T-helper 2 cell treated with Interferon-gamma antibody and Interleukin-4, amounts not matched to agents 5 μg/mL and 100 μg/mL, for 36 hours (primary cell): ENCODE measurements at places on chromosomes 12 and 14.

GRCh38 chr12:96194971-96195844 is 1.0 kb downstream of the ELK3 start:
- H3K36me3 ChIP-seq, result peaks cover 11% of the 10 kb centered on the region
- peak overlapping the region; percentile 94 for H3K4me3 ChIP-seq
- H3K27me3 ChIP-seq, result no peaks in the 10 kb centered on the region
- H3K4me1 ChIP-seq, result peaks cover 50% of the 10 kb centered on the region
- DNase-seq, result peak; percentile 82
- H3K27ac ChIP-seq, result peak overlapping the region; percentile 93

- H3K27me3 ChIP-seq, result peaks cover 12% of the 10 kb centered on the region
- no peaks in the 10 kb centered on the region for H3K36me3 ChIP-seq
- peak overlapping the region; percentile 89 for H3K27ac ChIP-seq
- H3K4me1 ChIP-seq, result peaks cover 17% of the 10 kb centered on the region
- DNase-seq, result no peak
Measured at GRCh38 chr12:82688035-82688501, 1.4 kb downstream of the TMTC2 start.

- no peaks in the 10 kb centered on the region for H3K36me3 ChIP-seq
- no peaks in the 10 kb centered on the region for H3K27me3 ChIP-seq
- no peaks in the 10 kb centered on the region for H3K4me1 ChIP-seq
Measured at GRCh38 chr12:85392508-85392907, 112.5 kb downstream of the ALX1 start.

GRCh38 chr12:64400041-64400440 is 4.2 kb upstream of the XPOT start:
- H3K27ac ChIP-seq, result no peak overlapping the region
- H3K4me1 ChIP-seq, result peaks cover 6% of the 10 kb centered on the region
- H3K36me3 ChIP-seq, result peaks cover 2% of the 10 kb centered on the region
- DNase-seq, result no peak
- H3K27me3 ChIP-seq, result no peaks in the 10 kb centered on the region
- H3K4me3 ChIP-seq, result no peak overlapping the region

GRCh38 chr14:68580096-68580645 is 212.7 kb downstream of the ZFP36L1 start:
- no peak for DNase-seq
- H3K4me1 ChIP-seq, result no peaks in the 10 kb centered on the region
- no peak overlapping the region for H3K4me3 ChIP-seq
- H3K27me3 ChIP-seq, result no peaks in the 10 kb centered on the region
